Activated CD4-positive, CD25-positive, alpha-beta regulatory T cell treated with anti-CD3 and anti-CD28 coated beads, Interleukin-2, amount 50 U/mL, for 72 hours (primary cell): ENCODE measurements at places on chromosomes 5 and 9.
A peak's percentile ranks its signal among the peaks of the same experiment; 100 is the strongest.

GRCh38 chr5:116421080-116421629 is 153.5 kb downstream of the SEMA6A start:
- no peak for DNase-seq

- no peak for DNase-seq
Measured at GRCh38 chr5:96243862-96244261, 189.2 kb downstream of the PCSK1 start.

GRCh38 chr9:130663258-130663976 is 977 bp upstream of the PRDM12 start:
- DNase-seq: no peak

- DNase-seq: no peak
Measured at GRCh38 chr9:113380869-113381378, 4.1 kb upstream of the HDHD3 start.

DNA sequence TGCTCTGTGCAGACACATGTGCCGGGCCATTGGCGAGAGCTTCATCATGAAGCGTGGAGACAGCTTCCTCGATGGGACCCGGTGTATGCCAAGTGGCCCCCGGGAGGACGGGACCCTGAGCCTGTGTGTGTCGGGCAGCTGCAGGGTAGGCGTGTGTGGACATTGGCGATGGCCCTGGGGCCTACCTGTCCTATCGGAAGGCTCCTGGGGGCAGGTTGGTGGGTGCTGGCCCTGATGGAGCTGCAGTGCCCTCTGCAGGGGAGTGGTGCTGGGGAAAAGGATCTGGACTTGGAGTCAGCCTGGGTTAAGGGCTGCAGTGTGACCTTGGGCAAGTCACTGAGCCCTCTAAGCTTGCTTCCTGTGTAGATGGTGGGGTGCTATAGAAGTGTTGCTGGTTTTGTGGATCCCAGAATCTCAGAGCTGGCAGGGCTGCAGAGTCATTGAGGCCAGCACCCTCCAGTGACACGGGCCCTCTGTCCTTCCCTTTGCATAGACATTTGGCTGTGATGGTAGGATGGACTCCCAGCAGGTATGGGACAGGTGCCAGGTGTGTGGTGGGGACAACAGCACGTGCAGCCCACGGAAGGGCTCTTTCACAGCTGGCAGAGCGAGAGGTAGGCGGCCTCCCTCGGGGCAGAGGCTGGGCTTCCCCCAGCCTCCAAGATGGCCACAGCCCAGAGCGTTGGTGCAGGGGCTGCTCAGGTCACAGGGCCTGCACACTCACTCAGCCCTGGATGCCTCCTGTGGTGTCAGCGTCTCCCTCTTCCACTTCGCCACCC is 15.8 kb downstream of the ADAMTS13 start:
- DNase-seq: no peak

GRCh38 chr5:170541146-170541769 is 37.4 kb downstream of the KCNIP1 start:
- DNase-seq: no peak

DNA sequence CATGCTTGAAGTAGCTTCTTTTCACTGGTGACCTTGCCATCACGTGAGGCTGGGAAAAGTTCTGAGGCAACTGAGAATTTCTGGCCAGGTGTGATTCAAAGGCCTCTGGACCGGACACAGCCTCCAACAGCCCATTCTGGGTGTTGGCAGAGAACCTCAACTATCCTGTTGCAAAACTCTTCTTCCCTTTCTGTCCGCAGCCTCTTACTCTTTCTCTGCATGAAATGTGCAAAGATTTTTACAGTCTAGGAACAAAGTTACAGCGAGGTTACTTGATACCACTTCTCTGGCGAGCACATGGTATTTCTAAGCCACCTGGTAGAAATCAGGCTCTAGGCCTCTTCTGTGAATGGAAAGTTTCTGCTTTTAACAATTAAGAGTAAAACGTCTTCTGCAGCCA is 79.2 kb downstream of the FREM1 start:
- DNase-seq: no peak

DNA sequence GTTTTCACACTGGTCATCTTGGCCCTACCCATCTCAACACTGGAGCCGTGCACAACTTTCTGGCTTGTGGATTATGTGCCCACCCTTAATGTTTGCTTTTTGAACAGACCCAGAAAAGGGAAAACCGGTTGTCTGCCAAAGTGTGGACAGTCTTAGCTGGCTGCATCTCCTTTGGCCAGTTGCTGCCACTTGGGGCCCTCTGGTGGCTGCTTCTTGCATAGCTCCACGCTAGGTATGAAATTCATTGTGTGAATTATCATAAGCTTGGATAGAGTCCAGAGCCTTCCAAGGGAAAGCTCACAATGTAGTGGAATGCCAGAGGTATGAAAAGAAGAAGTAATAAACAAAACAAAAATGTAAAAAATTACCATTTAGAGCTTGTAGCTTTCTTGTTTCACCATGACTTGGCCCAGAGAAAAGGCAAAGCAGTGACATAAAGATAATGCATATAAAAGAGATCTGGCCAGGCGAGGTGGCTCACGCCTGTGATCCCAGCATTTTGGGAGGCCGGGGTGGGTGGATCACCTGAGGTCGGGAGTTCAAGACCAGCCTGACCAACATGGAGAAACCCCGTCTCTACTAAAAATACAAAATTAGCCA is 12.5 kb upstream of the SLC36A3 start:
- DNase-seq: peak; percentile 70

DNA sequence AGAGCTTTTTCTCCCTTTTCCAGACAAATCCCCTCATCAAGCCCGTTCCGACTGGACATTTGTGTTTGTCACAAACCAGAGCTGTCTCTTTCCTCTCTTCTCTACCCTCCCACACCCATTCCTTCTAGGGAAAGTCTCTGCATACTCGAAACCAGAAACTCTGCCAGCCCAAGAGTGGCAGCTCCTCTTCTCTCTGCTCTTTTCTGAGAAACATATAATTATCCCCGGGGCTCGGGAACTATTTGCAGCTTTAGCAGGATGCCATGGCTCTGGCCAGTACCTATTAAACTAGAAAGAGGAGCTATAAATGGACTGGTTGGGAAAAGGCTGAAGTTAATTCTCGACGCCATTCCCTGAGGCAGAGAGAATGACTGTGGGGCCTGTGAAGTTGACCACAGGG is 82.6 kb downstream of the SH3PXD2B start:
- no peak for DNase-seq

DNA sequence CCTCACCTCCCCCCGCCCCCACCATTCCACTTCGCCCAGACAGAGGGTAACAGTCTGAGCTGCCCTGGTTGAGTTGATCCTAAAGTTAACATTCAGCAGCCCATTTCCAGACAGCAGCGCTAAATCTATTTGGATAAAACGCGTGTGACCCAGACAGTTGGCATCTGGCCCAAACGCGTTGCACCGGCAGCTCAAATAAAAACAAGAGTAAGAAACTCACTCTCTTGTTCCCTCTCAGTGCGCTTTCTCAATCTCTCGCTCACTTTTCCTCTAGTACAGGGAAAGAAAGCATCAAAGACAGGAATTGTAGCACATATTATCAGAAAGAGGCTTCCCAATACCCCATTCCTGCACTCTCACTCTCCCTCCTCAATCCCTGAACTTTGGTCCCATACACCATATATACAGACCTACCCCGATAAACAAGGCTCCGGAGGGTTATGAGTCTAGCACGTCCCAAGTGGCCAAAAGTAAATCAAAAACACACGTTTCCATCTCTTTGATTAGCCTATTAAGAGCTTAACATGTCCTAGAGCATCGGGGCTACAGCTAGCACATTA is 1.3 kb downstream of the ADAMTS6 start:
- DNase-seq: no peak

DNA sequence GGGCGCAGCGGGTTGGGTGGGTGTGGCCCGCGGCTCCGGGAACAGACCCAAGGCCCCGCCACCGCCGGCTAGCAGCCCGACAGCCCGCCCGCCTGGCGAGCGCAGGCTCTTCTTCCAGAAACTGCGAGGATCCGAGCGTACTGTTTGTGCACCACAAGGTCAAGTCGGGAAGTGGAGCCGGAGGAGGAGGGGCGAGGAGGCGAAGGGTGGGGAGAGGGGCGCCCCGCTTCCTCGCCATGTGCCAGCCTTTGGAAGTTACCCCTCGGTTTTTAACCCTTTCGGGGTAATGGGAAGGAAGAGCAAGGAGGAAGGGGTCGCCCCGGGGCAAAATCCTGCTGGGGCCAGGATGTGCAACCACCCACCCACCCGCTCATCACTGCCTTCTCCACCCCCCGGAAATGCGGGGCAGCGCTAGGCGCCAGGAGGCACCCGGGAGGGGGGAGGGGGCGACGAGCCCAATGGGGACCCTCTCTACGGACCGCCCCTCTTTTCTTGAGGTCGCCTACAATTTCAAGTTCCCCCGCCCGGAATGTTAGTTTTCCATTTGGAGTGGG is 1.1 kb upstream of the JADE2 start:
- DNase-seq: peak; percentile 63

DNA sequence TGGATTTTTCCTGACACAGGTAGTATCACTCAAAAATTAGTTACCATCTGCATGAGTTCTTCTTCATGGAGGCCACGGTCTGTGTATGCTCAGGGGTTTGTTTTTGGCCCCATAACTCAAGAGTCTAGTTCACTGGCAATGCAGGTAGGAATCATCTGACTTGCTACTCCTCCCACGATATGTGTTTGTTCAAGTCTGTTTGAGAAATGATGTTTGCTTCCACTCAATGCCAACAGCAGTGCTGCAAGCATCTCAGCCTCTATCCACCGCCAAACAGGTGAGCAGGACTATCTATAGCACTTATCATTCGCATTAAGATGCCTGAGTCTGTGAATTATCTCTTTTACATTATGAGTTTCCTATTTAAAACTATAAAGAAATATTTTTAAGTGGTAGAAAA is 264.8 kb upstream of the PTGER4 start:
- no peak for DNase-seq

- no peak for DNase-seq
Measured at GRCh38 chr5:142506046-142506445, 179.8 kb downstream of the FGF1 start.

DNA sequence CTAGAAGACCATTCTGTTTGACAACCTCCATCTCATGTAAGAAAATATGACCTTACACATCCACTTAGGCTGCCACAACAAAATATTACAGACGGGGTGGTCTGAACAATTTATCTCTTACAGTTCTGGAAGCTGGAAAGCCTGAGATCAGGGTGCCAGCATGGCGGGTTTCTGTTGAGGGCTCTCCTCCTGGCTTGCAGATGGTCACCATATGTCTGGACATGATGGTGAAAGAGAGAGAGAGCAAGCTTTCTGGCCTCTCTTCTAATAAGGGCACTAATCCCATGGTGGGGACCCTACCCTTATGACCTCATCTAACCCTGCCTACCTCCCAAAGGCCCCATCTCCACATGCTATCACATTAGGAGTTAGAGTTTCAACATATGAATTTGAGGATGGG is 66.0 kb downstream of the AMBP start:
- no peak for DNase-seq

DNA sequence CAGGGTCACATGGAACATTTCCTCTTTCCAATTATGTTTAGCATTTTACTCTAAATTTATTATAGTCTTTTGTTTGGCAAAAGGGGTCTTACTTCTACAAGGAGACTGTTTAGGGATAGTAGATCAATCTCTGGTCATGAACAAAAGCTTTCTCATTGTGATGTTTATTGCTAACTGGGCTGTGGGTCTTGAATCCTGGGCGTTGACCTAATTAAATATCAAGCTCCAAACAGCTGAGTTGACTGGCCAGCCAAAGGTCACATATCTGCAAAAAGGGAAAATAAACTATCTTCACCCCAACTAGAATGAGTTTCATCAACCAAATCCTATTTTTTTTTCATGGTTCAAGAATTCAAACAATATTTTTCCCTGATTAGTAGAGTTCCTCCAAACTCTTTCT is 245.4 kb upstream of the TUT7 start:
- DNase-seq: no peak

DNA sequence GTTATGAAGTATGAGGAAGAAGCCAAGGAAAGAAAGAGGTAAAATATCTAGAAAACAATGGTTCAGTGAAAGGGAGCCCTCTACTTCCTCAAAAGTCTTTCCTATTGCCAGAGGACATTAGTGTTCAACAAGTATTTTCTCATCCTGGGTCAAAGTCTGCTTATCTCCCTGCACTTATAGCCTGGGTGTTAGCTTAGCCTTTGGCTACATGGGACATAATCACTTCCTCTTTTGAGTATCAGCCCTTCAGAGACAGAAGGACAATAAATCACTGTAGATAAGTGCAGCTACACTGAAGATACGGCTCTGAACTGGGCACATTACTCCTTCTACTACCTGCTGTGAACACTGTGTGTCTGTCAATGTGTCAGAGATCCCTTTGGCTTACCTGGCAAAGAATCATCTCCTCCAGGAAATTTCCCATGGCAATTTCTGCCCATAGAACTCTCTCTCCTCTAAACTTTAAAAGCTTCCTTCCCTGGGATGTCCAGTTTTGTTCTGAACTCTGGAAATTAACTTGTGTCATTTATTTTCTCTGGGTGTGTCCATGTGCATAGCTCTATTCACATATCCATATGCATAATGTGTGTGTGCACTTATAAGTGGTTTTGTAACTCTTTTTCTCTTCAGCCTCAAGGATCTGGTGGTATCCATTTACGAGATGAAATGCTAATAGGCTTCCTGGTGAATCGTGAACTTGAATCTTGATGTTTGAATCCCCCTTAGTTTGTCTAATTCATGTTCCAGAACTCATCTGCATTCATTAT is 30.0 kb upstream of the RECK start:
- DNase-seq: no peak

- no peak for DNase-seq
Measured at GRCh38 chr9:83154087-83154736, 91.3 kb upstream of the RASEF start.

DNA sequence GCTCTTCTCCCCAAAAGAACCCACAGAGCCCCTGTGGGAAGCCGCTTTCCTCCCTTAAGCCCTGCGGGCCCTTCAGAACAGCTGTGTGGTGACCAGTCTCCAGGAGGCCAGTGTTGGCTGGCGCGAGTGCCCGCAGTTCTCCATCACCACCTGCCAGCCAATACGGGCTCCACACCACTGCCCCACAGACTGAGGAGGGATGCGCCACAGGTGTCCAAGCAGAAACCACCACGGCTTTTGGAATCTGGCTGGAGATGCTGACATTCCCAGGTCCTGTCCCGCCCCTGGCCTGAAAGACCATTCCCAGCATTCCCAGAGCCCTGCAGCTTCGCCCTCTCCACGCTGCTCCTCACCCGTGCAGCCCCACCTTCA is 12.8 kb downstream of the CCNI2 start:
- no peak for DNase-seq

DNA sequence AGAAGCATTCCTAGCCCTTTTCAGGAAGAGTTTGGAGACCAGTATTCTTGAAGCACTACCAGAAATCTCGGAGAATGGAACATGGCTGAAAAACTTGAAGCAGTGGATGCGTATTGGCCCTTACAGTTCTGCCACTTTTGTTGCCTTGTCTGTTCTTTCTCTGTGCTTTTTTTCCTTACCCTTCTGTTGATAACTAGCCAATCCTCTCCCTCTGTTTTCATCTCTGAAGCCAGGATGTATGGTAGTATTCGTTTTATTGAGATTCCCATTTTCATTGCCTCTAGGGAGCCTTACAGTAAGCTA is 564 bp upstream of the CCNH start:
- no peak for DNase-seq

GRCh38 chr9:131679261-131680020 is 60.4 kb downstream of the RAPGEF1 start:
- DNase-seq: no peak

GRCh38 chr9:34983209-34983608 is 6.3 kb upstream of the DNAJB5 start:
- peak; percentile 25 for DNase-seq

GRCh38 chr5:75337366-75338021 is 474 bp downstream of the HMGCR start:
- peak; percentile 56 for DNase-seq

GRCh38 chr9:23557689-23558088 is 268.4 kb downstream of the ELAVL2 start:
- no peak for DNase-seq

GRCh38 chr5:94366811-94367210 is 251.6 kb downstream of the KIAA0825 start:
- no peak for DNase-seq

GRCh38 chr9:134611046-134611445 is 30.6 kb upstream of the COL5A1 start:
- DNase-seq: no peak
